ENCODE measurements at places on chromosomes 3 and 15.
A peak's percentile ranks its signal among the peaks of the same experiment; 100 is the strongest.

- no peak for DNase-seq
Measured at GRCh38 chr3:55170444-55170843, 242.6 kb upstream of the LRTM1 start.

DNA sequence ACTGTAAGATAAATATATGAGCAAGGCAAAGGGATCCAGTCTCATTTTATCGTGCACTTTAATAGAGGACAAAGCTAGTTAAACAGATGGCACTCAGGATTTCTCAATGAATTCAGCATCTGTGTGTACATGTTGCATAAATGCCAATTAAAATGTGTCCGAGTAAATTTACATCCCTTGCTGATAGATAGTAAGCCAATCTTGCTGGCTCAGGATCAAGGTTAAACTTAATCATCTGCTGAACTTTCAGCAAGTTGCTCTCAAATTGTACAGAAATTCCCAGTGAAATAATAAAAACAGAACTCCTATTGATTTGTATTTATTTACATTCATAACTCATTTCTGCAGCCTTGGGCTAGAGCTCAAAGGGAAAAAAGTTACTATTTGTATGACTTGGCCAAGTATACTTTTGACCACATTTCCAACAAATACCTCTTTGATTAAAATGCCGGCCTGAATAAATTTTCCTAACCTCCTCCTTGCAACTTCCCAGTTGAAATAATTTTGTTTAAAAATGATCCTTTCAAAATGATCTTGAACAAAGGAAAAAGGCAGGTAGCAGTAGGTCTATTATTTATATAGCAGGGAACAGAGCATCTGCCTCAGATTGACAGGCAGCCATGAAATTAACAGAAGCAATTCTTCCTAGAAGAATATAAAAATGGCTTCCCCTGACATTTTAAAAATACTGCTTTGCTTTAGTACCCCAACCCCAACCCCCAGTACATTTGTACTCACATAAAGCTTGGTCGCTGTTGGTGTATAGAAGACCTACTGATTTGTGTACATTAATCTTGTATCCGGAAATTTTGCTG lies 1001.9 kb downstream of the ROBO1 start:
- DNase-seq = no peak

GRCh38 chr15:53835309-53835708 lies 75.8 kb upstream of the WDR72 start:
- DNase-seq = no peak

- no peak for DNase-seq
Measured at GRCh38 chr15:26069231-26069641, 206.1 kb upstream of the ATP10A start.

DNA sequence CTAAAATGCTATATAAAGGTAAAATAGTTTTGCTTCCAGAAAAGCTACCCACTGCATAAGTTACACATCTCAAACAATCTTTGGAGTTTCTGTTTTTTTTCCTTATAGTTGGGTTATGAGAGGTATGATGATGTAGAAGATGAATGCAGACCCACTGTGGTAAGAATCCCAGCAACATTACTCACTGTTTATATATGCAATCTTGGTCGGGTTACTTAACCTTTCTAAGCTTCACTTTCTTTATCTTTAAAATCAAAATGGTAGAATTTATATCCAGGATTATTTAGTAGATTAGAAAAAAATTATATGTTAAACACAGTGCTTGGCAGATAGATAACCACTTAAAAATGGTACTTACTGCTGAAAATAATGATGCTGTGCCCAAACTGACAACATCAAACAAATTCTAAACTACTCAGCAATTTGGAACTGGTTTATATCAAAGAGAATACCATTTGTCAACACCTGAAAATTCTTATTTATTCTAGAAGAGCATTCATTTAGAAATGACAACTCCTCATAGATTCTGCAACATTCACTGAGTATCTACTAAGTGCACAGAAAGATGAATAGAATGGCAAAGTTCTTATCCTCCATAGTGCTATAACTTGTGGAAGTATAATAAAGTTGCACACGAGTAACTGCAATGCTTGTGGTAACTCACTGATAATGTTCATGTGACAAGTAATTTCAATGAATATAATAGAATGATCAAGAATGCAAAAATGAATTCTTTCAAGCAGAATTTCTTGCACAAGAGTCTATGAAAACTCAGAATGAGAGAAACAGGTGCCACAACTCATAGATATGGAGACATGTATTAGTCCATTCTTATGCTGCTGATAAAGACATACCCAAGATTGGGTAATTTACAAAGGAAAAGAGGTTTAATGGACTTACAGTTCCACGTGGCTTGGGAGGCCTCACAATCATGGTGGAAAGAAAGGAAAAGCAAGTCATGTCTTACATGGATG lies 129.0 kb upstream of the SLC7A14 start:
- no peak for DNase-seq

- DNase-seq = no peak
Measured at GRCh38 chr3:153285982-153286381, 124.0 kb downstream of the RAP2B start.

DNA sequence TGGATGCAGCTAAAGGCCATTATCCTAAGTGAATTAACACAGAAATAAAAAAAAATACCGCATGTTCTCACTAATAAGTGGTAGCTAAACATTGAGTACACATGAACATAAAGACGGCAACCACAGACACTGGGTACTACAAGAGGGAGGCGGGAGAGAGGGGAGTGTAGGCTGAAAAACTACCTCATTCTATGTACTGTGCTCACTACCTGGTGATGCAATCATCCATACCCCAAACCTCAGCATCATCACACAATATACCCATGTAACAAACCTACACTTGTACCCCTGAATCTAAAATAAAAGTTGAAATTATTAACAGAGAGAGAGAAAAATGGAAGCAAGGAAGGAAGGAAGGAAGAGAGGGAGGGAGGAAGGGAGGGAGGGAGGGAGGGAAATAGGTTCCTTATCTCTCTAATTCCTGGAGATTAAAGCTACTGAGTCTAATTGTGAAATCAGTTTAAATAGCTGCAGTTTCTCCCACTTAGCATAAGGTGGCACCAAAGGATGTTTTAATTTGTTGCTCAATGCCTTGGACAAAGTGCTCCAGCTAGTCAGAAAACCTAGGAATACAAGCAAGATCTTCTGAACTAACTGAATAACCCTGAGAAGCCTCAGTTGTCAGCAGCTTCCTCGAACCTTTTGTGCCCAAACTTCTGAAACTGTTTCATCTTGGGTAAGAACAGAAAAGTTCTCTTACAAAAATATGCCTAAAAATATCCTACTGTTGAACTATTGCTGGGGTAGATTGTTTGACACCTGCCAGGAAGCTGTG lies 79.4 kb upstream of the ATP11B start:
- DNase-seq = peak; percentile 58

DNA sequence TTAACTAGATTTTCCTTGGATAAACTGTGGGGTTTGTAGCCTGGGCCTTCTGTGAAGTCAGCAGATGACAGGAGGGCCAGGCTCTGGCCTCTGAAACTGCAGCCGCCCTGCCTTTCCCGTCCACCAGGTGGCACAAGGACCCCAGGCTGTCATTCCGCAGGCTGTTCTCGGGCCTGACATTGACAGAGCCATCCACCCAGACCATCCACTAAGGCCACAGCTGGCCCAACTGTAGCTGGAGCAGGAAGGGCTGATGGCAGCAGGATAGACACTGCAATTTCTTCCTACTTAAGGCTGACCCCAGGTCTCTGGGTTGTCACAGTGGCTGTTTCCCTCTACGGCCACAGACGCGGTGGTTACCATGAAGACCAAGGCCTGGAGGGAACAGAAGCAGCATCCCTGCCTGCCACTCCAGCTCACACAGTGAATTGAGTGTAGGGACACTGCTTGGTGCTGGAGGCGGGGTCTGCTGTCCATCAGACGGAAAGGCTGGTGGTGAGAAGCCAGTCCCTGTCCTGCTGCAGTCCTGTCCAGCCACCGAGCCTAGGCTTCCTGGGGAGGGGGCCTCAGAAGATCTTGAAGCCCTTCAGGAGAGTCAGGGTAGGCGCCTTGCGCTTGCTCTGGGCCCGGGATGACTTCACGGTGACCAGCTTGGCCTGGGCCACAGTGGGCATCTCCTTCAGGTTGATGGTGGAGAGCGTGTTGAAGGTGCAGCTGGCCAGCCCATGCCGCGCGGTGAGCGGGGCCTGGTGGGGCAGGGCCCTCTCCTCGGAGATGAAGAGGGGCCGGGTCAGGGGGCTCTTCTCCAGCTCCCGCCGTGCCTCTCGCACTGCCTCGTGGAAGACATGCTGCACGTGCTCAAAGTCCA lies 9.4 kb downstream of the SLC51B start:
- DNase-seq = peak; percentile 71
